Right lobe of liver (tissue), 6 donors: ENCODE measurements at places on chromosomes 1 and 21. TPM values are rescaled to one million over a fixed set of nuclear protein-coding genes. Genes with fewer than 3 reads are reported as not detected.
A peak's percentile ranks its signal among the peaks of the same experiment; 100 is the strongest.

Gene GSTM4
- 21.0 TPM for total RNA-seq

Gene KIF17
- 1.3 TPM for total RNA-seq

Gene NT5C1A
- total RNA-seq = not detected

Gene CHI3L2
- 0.19 TPM for total RNA-seq

Gene MYBPHL
- not detected for total RNA-seq

Gene SPATA46
- not detected for total RNA-seq

Gene SAMD11
- 3.7 TPM for total RNA-seq

Gene TNNI3K
- total RNA-seq = not detected

Gene CDCA8
- total RNA-seq = 0.31 TPM

Gene GJC2
- 0.16 TPM for total RNA-seq

- H3K27ac ChIP-seq = no peak overlapping the region
- no peak overlapping the region for H3K4me3 ChIP-seq
- no peaks in the 10 kb centered on the region for H3K27me3 ChIP-seq
- H3K36me3 ChIP-seq = no peaks in the 10 kb centered on the region
- no peaks in the 10 kb centered on the region for H3K4me1 ChIP-seq
Observed at GRCh38 chr1:170511038-170511437, 20.9 kb upstream of the GORAB start.

DNA sequence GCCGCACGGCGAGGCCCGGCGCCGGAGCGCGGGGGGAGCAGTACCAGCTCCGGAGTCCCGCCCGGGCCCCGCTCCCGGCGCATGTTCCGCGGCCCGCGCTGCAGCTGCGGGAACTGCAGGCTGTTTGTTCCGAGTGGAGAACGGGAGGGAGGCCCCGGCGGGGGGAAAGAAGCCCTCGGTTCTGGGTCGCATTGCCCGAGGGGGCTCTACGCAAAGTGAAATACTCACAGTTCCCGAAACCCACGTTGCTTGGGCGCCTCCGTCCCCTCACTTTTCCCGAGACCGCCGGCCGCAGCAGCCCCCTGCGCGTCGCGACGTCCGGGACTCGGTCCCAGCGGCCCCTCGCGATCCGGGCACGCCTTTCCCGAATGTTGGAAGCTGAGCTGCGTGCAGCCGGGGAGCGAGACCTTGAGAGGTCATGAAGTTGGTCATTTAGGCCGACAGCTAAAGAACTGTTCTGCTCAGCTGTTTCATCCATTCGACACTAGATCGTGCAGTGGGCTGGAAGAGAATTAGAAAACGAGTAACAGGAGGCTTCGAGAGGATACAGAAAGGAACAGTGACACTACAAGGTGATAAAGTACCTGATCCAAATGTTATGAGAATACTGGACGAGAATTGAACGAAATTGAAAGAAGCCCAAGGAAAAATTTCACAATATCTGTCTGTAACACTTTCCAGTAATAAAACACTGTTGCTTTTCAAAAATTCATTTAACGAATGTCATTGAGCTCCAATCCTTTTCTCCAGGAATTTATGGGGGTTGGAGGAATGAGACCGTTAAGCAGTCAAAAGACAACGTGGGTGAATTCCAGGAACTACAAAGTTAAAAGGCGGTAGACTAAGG is 657 bp upstream of the LIN9 start:
- H3K27ac ChIP-seq = no peak overlapping the region
- no peaks in the 10 kb centered on the region for H3K27me3 ChIP-seq
- no peaks in the 10 kb centered on the region for H3K36me3 ChIP-seq
- peak; percentile 64 for DNase-seq

DNA sequence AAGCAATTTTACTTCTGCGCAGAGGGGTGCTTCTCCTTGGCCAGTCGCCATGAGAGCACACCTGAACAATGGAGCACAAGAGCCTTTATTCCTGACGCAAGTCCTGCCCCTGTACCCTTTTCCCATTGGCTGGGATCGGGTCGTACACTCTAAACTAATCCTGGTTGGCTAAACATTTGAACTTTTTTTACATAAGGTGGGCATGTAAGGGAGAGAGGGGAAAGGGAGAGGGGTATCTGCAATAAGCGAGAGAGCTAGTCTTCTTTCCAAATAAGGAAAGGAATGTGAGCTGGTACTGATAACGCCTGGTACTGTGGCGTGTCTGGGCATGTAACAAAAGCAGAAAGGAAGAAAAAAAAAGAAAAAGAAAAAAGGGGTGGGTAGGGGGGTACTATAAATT is 21.8 kb downstream of the MFSD2A start:
- H3K36me3 ChIP-seq = no peaks in the 10 kb centered on the region
- no peak overlapping the region for H3K4me3 ChIP-seq
- H3K27me3 ChIP-seq = no peaks in the 10 kb centered on the region
- no peak for DNase-seq

DNA sequence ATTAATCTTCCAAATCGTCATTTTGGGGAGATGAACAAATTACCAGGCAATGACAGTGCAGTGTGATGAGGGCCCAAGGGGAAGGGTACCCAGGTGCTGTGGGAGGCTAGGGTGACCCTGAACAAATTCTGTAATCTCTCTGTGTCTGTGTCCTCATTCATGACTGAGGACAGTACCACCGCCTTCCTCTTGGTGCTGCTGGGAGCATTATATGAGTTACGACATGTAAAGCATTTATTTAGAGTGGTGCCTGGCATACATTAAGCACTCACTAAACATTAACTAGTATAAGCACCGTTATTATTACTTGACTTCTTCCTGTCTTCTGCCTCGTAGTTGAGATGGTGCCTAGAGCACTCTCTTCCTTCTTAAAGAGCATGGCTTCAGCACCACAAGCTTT is 468.2 kb upstream of the VAMP3 start:
- DNase-seq = no peak
- H3K27ac ChIP-seq = no peak overlapping the region
- no peaks in the 10 kb centered on the region for H3K4me1 ChIP-seq
- H3K36me3 ChIP-seq = no peaks in the 10 kb centered on the region
- H3K27me3 ChIP-seq = no peaks in the 10 kb centered on the region

GRCh38 chr1:158084747-158085146 is 91.3 kb downstream of the KIRREL1 start:
- H3K4me3 ChIP-seq = no peak overlapping the region
- no peaks in the 10 kb centered on the region for H3K4me1 ChIP-seq
- no peaks in the 10 kb centered on the region for H3K36me3 ChIP-seq

- H3K4me3 ChIP-seq = no peak overlapping the region
- H3K4me1 ChIP-seq = no peaks in the 10 kb centered on the region
- H3K36me3 ChIP-seq = no peaks in the 10 kb centered on the region
- no peak overlapping the region for H3K27ac ChIP-seq
- no peak for DNase-seq
- H3K27me3 ChIP-seq = no peaks in the 10 kb centered on the region
Observed at GRCh38 chr1:100499194-100499811, 38.6 kb upstream of the GPR88 start.

- DNase-seq = no peak
- no peaks in the 10 kb centered on the region for H3K4me1 ChIP-seq
- H3K27me3 ChIP-seq = no peaks in the 10 kb centered on the region
Observed at GRCh38 chr1:203167026-203167912, 8.4 kb downstream of the MYBPH start.

- H3K36me3 ChIP-seq = no peaks in the 10 kb centered on the region
- peak; percentile 79 for DNase-seq
- H3K27me3 ChIP-seq = no peaks in the 10 kb centered on the region
- no peak overlapping the region for H3K4me3 ChIP-seq
- no peaks in the 10 kb centered on the region for H3K4me1 ChIP-seq
Observed at GRCh38 chr1:41045740-41046139, 24.2 kb upstream of the SLFNL1 start.

DNA sequence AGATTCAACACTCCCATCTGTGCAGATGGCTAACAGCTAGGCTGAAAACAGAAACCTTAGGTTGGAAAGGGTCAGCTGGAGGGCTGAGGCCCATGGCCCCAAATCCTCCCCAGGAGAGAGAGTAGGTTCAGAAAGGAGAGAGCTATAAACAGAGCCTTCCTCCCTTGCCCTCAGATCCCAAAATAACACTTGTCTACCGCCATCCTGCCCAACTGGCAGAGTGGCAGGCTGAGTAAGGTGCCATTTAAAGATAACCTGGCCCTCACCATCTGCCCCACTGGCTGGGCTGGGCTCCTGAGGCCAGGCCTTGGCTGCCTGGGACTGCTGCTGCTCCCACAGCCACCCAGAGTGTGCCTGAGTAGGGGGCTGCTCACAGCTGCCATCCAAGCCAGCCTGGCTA is 4.3 kb upstream of the SHISA4 start:
- H3K27me3 ChIP-seq = no peaks in the 10 kb centered on the region
- no peak for DNase-seq
- no peaks in the 10 kb centered on the region for H3K36me3 ChIP-seq
- H3K4me1 ChIP-seq = peaks cover 26% of the 10 kb centered on the region

DNA sequence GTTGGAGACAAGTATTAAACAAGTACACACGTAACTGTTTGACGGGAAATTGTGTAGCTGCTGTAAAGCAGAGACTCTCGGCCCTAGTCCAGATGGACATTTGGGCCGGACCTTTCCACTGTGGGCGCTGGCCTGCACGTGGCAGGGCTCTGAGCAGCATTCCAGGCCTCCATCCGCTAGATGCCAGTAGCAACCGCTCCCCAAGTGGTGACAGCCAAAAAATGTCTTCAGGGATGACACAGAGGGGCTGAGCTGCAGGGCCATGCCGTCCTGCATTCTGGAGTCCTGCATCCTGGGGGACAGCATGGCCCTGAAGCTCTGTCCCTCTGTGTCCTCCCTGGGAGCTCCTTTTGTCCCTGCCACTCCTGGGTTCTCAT is 24.8 kb downstream of the A3GALT2 start:
- DNase-seq = peak; percentile 87
- H3K4me3 ChIP-seq = no peak overlapping the region
- no peaks in the 10 kb centered on the region for H3K27me3 ChIP-seq
- no peak overlapping the region for H3K27ac ChIP-seq
- H3K4me1 ChIP-seq = peaks cover 42% of the 10 kb centered on the region
- H3K36me3 ChIP-seq = no peaks in the 10 kb centered on the region

DNA sequence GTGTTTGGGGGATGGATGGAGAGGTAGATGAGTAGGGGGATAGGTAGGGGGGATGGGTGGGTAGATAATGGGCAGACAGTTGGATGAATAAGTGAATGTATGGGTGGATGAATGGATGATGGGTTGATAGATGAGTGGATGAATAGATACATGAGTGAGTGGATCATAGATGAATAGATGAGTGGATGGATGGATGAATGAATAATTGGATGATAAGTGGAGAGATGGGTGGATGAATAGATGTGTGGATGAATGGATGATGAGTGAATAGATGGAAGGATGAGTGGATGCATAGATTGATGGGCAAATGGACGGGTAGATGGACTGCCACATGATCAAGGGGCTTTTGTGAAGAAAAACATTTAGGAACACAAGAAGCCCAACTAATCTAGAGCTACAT is 133.3 kb upstream of the F3 start:
- no peaks in the 10 kb centered on the region for H3K27me3 ChIP-seq
- H3K4me1 ChIP-seq = no peaks in the 10 kb centered on the region
- H3K27ac ChIP-seq = no peak overlapping the region
- no peaks in the 10 kb centered on the region for H3K36me3 ChIP-seq

- H3K4me1 ChIP-seq = no peaks in the 10 kb centered on the region
- H3K36me3 ChIP-seq = no peaks in the 10 kb centered on the region
- peaks cover 5% of the 10 kb centered on the region for H3K27me3 ChIP-seq
Observed at GRCh38 chr1:217140041-217140901, 417.0 kb upstream of the ESRRG start.

GRCh38 chr1:53621144-53621543 is 117.8 kb downstream of the GLIS1 start:
- H3K36me3 ChIP-seq = no peaks in the 10 kb centered on the region
- H3K27me3 ChIP-seq = no peaks in the 10 kb centered on the region
- no peak overlapping the region for H3K4me3 ChIP-seq
- no peak overlapping the region for H3K27ac ChIP-seq
- peak; percentile 28 for DNase-seq

DNA sequence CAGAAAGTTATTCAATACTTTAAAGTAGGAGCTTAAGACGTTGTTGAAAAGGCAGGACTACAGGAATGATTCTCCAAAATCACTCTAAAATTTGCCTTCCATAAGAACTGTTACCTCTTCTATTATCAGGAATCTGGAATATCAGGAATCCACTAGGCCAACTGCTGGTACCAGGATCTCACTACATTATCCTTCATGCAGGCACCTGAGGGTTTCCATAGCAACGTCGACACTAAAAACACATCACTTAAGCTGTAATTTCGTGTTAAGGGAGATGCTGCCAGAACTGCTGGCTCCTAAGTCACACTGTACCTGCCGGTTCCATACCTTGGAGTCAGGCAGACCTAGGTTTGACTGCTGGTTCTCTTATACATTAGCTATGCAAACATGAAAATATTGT is 139.7 kb upstream of the C1orf87 start:
- no peaks in the 10 kb centered on the region for H3K36me3 ChIP-seq
- H3K27me3 ChIP-seq = no peaks in the 10 kb centered on the region
- no peak overlapping the region for H3K4me3 ChIP-seq
- H3K27ac ChIP-seq = no peak overlapping the region
- DNase-seq = no peak

DNA sequence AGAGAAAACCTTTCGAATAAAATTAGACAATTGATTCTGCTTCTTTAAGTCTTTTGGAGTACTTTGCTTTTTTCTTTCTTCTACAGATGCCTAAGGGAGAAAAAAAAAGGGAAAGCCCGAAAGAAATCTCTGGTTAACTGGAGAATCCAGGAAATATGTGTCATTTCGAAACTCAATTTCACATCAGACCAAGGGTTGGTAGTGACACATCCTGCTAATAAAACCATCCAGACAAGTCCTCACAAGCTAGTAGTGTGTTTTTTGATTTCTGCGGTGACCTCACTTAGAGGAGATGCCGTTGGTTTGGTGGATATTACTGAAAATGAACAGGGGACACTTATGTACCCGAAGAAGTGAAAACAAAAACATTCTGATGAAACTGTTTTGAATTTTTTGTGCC is 726.5 kb upstream of the ADAMTS5 start:
- H3K27ac ChIP-seq = no peak overlapping the region
- no peaks in the 10 kb centered on the region for H3K36me3 ChIP-seq
- no peaks in the 10 kb centered on the region for H3K27me3 ChIP-seq

- no peaks in the 10 kb centered on the region for H3K4me1 ChIP-seq
- peak; percentile 11 for DNase-seq
- H3K27ac ChIP-seq = no peak overlapping the region
- no peaks in the 10 kb centered on the region for H3K36me3 ChIP-seq
Observed at GRCh38 chr1:223225061-223225460, 82.0 kb upstream of the TLR5 start.

- no peaks in the 10 kb centered on the region for H3K4me1 ChIP-seq
- H3K27me3 ChIP-seq = peaks cover 22% of the 10 kb centered on the region
- no peak within 1 kb of the TSS for H3K27ac ChIP-seq
- H3K36me3 ChIP-seq = no peaks in the 10 kb centered on the region
Observed at GRCh38 chr1:11691302-11691914, at the start of gene DRAXIN. Gene DRAXIN, plus strand, starts transcription at chr1:11691710. Its CDS starts 14,549 bp downstream, at chr1:11706259.

DNA sequence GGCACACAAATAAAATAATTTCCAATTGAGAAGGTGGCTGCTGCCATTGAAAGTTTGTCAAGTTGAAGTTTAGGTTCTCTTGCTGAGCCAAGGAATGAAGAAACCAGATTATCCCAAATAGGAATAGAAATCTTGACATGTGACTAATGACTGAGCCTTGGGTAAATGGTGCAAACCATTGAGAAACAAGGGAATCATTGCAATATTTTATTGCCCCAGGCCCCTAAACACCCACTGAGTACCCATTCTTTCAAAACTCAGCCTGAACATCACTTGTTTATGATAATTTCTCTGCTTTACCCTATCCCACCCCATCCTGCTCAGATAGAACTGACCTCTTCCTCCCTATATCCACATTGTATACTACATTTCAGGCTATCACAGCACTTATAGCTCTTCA is 46.6 kb upstream of the VTCN1 start:
- no peaks in the 10 kb centered on the region for H3K36me3 ChIP-seq
- no peak overlapping the region for H3K27ac ChIP-seq
- DNase-seq = no peak
- H3K4me3 ChIP-seq = no peak overlapping the region
- H3K27me3 ChIP-seq = no peaks in the 10 kb centered on the region
